ENCODE measurements at places on chromosomes 12 and 14.

GRCh38 chr12:2242216-2242615 is 189.4 kb downstream of the CACNA1C start:
- DNase-seq: no peak

GRCh38 chr12:48750769-48751356 is 34.4 kb upstream of the CCNT1 start:
- no peak for DNase-seq

DNA sequence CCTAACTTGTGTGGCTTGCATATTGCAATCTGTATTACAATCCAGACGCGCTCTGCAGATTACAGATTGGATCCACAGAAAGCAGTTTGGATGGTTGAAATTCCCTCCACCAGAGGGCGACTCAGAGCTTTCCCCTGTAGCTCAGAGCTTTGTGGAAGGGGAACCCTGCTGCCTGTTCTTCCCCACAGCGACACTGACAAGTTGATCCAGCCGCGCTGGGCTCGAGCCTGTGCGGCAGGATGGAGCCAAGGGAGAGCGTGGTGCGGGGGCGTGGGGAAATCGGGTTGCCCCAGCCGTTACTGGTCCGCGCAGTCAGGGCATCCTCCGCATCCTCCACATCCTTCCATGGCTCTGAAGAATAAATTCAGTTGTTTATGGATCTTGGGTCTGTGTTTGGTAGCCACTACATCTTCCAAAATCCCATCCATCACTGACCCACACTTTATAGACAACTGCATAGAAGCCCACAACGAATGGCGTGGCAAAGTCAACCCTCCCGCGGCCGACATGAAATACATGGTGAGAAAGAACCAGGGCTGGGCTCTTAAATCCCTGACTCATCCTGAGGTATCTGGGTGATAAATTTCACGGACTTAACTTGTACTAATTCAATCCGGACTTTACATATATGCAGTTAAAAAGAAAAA is at the start of gene GLIPR1L1:
GLIPR1L1 (plus strand) TSS at position 287 of the 647 bp plus-strand sequence; CDS start at position 346, 59 bp downstream.
- peak; percentile 12 for DNase-seq

- no peak for DNase-seq
Measured at GRCh38 chr12:104154806-104155205, 16.8 kb upstream of the NFYB start.

DNA sequence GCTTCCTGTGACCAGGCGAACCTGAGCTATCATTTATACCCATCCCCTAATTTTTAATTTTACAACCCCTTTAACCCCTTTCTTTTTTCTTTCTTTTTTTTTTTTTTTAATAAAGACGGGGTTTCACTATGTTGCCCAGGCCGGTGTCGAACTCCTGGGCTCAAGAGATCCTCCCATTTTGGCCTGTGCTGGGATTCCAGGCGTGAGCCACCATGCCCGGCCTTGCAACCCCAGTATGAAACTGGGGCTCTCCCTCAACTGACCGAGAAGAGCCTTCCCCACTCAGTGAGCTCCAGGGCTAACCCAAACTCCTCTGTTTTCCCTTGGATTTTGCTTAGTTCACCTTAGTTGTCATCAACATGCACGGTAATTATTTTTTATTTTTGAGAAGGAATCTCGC is 992 bp downstream of the CPSF2 start:
- DNase-seq: no peak

DNA sequence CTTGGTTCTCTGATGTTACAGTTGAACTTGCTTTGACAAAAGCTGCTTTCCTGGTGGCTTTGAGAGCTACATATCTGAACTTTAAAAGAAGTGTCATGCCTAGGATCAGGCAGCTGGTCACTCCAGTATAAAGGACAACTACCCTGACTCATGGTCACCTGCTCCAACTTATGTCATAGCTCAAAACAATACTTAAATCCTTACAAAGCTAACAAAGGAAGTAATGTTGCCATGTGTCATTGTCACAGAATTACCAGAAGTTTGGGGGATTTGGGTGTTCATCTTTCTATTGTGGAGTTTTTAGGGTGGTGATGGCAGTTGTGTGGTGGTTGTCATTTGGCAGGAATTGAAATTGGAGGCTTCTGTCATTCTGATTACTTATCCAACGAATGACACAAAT is 1.8 kb upstream of the TCP11L2 start:
- DNase-seq: no peak

DNA sequence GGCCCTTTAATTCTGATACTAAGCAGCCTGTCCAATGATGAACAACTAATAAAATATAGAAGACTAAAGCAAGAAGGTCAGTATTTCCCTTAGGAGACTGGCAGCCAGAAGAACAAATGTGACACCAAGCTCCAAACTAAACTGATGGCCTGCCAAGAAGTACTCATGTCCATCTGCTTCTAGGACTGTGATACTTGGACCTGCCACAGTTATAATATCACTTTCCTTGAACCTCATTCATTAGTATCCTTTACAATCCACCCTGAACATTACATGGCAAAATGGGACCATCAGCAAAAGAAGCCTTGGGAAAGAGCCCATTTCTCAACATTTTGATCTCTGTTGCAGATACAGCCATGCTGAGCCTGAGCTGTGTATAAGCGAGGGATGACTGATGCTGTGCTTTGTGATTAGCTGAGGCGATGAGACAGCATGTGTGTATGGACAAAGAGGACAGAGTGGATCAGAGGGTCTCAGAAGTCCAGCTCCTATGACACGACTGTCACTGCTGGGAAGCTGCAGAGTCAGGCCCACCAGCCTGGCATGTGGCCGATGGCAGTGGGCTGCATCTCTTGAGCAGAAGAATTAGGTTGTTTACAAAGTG is 73.9 kb downstream of the TGFB3 start:
- DNase-seq: no peak
